ENCODE measurements at places on chromosomes 2 and 18. TPM values are rescaled to one million over a fixed set of nuclear protein-coding genes. Genes with fewer than 3 reads are reported as not detected.

Gene L3MBTL4
- total RNA-seq, result not detected

Gene ZNF514
- total RNA-seq, result 14.0 TPM

Gene MYO3B
- 0.09 TPM for total RNA-seq

Gene C2orf15
- total RNA-seq, result 1.4 TPM

Gene RNF144A
- 36.5 TPM for total RNA-seq

DNA sequence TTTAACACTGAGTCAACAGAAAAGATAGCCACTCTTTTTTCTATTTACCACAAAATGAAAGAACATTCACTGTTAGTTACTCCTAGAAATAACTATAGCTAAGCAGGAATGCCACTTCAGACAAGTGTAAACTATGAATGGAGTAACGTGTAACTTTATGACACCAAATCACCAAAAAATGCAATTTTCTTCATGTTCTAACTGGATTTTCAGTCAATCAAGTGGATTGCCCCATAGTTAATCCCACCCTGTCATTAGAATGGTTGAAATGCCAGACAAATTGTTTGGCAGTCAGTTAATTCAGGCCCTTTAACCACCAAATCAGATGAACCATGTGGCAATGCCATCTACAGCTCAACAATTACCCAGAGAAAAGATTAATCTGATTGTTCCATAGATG is 9.9 kb downstream of the EPHA4 start:
- H3K27me3 ChIP-seq, result peaks cover 6% of the 10 kb centered on the region
- no peak for DNase-seq
- no peak overlapping the region for H3K27ac ChIP-seq
- H3K4me3 ChIP-seq, result no peak overlapping the region
- H3K36me3 ChIP-seq, result peaks cover 1% of the 10 kb centered on the region

DNA sequence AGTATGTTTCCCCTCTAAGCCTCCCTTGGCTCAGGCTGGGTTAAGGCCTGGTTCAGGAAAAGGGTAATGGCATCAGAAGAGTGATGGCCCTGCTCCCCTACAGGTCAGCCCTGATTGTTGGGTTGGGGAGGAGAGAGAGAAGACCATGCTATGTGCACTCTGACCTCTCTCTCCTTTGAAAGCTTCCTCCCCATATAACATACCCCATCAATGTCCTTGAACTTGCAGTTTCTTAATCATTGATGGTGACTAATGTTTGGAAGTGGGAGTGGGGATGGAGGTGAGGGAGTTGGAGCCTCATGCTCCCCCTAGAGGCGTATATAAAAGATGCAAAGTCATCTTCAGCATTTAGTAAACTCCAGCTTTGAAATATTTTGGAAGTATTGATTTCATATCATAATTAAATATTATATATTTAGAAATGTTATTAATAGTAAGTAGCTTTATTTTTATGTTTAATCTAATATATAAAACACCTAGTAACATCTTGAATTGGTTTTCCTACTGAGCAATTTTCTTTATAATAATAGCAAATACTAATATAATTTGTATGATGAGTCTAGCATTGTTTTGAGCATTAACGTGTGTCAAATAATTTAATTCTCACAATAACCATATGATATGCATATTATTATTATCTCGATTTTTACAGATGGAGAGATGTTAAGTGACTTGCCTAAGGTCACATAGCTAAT is 8.8 kb downstream of the PLCL1 start:
- no peaks in the 10 kb centered on the region for H3K27me3 ChIP-seq
- no peak for DNase-seq
- no peak overlapping the region for H3K27ac ChIP-seq
- H3K4me3 ChIP-seq, result no peak overlapping the region
- peaks cover 2% of the 10 kb centered on the region for H3K36me3 ChIP-seq

DNA sequence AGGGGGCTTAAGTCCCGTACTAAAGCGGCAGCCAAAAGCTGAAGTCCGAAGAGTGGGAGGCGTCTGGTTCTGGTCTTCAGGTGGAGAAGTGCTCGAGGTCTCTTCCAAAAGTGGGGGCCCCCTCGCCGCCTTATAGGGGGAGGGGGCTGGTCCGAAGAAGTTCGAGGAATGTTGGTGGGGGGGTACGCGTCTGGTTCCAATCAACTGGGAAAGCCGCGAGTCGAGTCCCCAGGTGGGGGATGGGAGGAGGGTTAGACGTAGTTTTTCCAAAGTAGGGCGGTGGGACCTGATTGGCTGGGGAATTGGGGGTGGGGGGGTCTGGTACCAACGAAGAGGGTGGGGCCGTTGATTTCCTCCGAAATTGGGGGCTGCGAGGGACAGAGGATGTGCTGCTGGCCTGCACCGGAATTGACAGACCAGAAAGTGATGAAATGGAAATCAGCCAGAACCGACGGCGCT is 594 bp downstream of the ITM2C start:
- H3K4me1 ChIP-seq, result peaks cover 55% of the 10 kb centered on the region
- peak overlapping the region; percentile 55 for H3K27ac ChIP-seq
- DNase-seq, result peak; percentile 41

DNA sequence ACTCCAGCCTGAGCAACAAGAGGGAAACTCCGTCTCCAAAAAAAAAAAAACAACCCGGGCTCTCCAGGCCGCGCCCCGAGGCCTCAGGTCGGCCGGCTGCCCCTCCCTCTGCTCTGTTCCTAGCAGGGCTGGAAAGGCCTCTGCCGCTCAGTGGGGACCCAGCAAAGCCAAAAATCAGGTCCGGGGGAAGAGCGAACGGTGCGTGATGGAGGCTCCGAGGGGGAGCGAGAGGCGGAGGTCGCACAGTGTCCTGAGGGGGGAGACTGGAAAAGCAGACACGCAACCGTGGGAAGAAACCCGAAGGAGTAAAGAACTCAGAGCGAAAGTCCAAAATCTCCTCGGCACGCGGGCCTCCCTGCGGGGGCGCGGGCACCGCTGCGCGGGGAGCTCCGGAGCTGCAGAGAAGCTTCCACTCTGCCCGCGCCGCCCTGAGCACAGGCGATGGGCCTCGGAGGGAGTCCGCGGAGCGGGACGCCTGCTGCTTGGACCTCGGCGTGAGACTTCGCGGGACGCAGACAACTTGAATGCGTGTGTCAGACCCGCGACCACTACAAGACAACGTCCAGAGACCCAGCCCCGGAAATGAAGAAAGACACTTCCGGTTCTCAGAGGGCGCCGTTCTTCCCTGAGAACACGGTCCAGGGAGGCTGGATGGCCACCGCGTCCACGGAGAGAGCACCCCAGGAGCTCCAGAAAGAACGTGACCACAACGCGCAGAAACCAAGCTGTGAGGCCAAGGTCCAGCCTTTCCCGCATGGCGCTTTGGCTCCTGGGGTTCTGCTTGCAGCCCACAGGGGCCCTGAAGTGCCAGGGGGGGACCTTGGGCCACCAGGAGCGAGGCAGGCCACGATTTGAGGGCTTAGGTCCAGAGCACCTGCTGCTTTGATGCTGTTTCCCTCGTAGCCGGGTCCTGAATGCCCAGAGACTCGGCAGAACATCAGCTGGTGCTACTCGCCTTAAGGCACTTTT is 219.8 kb downstream of the DPP10 start:
- H3K27me3 ChIP-seq, result peaks cover 10% of the 10 kb centered on the region
- peaks cover 12% of the 10 kb centered on the region for H3K4me1 ChIP-seq
- H3K27ac ChIP-seq, result peak overlapping the region; percentile 70
- H3K4me3 ChIP-seq, result peak overlapping the region; percentile 65
- DNase-seq, result peak; percentile 3

- DNase-seq, result peak; percentile 26
- no peaks in the 10 kb centered on the region for H3K36me3 ChIP-seq
- peaks cover 9% of the 10 kb centered on the region for H3K4me1 ChIP-seq
- no peak overlapping the region for H3K4me3 ChIP-seq
- H3K27me3 ChIP-seq, result no peaks in the 10 kb centered on the region
Measured at GRCh38 chr2:38907743-38908562, 18.3 kb downstream of the ARHGEF33 start.

GRCh38 chr2:189178054-189178453 is 1.5 kb downstream of the COL5A2 start:
- no peaks in the 10 kb centered on the region for H3K36me3 ChIP-seq
- peaks cover 12% of the 10 kb centered on the region for H3K4me1 ChIP-seq
- H3K27me3 ChIP-seq, result peaks cover 17% of the 10 kb centered on the region
- H3K27ac ChIP-seq, result no peak overlapping the region
- no peak for DNase-seq

DNA sequence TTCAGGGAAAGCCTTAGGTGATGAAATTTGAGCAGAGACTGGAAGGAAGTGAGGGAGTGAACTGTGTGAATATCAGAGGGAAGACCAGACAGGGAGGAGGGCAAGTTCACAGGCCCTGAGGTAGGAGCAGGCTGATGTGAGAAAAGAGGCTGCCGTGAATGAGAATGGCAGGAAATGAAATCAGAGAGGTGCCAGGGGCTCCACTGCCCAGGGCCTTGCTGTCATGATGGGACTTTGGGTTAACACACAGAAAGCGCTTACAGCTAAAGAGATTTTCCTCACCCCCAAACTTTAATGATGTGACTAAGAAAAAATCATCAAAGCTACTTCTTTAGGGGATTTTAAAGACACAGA is 53.8 kb downstream of the MARCHF4 start:
- H3K4me1 ChIP-seq, result peaks cover 6% of the 10 kb centered on the region
- no peak for DNase-seq
- no peak overlapping the region for H3K27ac ChIP-seq
- H3K36me3 ChIP-seq, result no peaks in the 10 kb centered on the region
- no peak overlapping the region for H3K4me3 ChIP-seq

DNA sequence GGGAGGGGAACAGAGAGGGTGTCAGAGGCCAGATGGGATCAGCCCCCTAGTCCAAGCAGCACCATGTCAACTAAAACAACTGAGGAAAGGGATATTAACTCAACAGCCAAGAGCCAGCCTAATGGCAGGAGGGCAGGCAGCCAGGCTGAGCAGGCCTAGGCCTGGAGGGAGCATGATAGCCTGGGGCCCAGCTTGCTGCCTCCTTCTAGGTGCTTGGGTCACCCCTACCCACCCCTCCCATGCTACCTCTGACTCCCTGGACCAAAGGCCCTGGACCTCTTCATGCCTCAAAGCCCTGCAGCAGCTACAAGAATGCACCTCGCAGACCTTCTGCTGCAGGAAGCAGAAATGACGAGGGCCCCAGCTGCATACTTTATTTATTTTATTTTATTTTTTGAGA is 22.1 kb upstream of the TNS1 start:
- H3K4me3 ChIP-seq, result no peak overlapping the region
- no peaks in the 10 kb centered on the region for H3K36me3 ChIP-seq
- no peak overlapping the region for H3K27ac ChIP-seq
- DNase-seq, result no peak
- H3K4me1 ChIP-seq, result no peaks in the 10 kb centered on the region
- no peaks in the 10 kb centered on the region for H3K27me3 ChIP-seq

DNA sequence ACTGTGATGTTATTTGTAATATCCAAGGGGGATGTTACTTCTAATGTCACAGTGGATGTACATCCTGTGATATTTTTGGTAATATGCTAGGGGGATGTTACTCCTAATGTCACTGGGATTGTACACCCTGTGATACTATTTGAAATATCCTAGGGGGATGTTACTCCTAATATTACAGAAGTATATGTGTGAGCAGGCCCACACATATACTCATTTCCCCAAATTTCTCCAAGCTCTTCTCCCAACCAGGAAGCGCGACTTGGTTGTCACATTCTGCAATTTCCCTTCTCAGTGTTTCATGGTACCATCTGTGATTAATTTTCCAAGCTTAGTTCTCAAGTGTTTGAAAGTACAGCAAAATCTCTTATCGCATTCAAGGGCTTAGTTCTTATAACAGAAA is 29.5 kb upstream of the CHN1 start:
- H3K27ac ChIP-seq, result no peak overlapping the region
- no peak overlapping the region for H3K4me3 ChIP-seq
- DNase-seq, result no peak
- H3K4me1 ChIP-seq, result peaks cover 5% of the 10 kb centered on the region
- H3K36me3 ChIP-seq, result no peaks in the 10 kb centered on the region

- H3K4me1 ChIP-seq, result peaks cover 9% of the 10 kb centered on the region
- H3K27ac ChIP-seq, result no peak overlapping the region
- DNase-seq, result no peak
- no peaks in the 10 kb centered on the region for H3K27me3 ChIP-seq
Measured at GRCh38 chr2:112272669-112273068, 2.7 kb upstream of the ZC3H6 start.

GRCh38 chr2:215535741-215536140 is 99.9 kb upstream of the FN1 start:
- no peaks in the 10 kb centered on the region for H3K36me3 ChIP-seq
- peaks cover 4% of the 10 kb centered on the region for H3K27me3 ChIP-seq
- H3K27ac ChIP-seq, result no peak overlapping the region
- H3K4me1 ChIP-seq, result no peaks in the 10 kb centered on the region
- H3K4me3 ChIP-seq, result no peak overlapping the region

DNA sequence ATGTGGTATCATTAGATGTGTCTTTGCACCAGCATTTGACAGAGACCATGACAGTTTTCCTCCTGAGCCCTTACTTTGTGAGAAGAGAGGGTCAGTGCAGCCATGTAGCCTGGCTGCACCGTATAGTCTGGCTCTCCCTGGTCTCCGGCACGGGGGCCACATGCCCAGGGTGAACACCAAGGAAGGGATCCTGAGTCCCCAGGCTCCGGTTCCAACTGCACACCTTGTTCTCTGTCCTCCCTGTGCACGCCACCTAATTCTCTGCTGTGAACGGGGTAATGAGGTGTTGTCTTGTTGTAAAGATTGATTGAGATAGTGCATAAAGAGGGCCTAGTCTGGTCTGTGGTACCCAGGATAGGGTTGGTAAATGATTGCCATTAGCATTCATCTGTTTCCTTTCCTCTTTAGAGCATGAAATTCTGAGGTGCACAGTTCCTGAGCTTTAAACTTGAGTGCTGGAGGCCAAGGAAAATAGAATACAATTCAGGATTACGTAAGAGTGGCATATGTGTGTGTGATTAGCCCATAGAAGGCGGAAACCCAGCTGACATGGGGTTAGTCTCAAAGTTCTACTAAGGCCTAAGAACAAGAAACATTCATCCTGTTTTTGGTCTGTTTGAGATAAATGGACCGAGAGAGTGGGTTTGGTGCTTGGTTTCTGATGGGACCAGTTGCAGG is 55.5 kb downstream of the NCK2 start:
- peak overlapping the region; percentile 93 for H3K27ac ChIP-seq
- no peaks in the 10 kb centered on the region for H3K27me3 ChIP-seq
- H3K36me3 ChIP-seq, result peaks cover 62% of the 10 kb centered on the region
- no peak for DNase-seq
- H3K4me1 ChIP-seq, result peaks cover 98% of the 10 kb centered on the region
- H3K4me3 ChIP-seq, result peak overlapping the region; percentile 8

GRCh38 chr18:57744211-57744694 is 58.9 kb downstream of the ATP8B1 start:
- no peak overlapping the region for H3K4me3 ChIP-seq
- no peak overlapping the region for H3K27ac ChIP-seq
- H3K36me3 ChIP-seq, result peaks cover under 1% of the 10 kb centered on the region
- H3K4me1 ChIP-seq, result no peaks in the 10 kb centered on the region
- no peaks in the 10 kb centered on the region for H3K27me3 ChIP-seq

DNA sequence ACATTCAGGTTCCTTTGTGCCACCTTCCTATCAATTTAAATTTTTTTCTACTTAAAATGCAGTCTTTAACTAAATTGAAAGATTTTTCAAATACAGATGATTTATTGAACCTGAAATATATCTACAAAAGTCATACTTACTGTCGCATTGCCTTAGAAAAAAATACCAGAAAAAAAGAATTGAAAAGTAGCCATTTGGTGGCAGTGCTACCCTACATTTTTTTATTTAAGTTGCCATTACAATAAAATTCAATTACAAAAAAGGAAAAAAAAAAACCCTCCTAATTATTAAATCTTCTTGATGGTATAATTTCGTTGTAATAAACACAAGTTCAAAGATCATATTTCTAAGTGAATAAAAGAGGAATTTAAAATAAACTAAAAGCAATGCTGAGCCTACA is 43.4 kb downstream of the DSC3 start:
- H3K36me3 ChIP-seq, result no peaks in the 10 kb centered on the region
- H3K27me3 ChIP-seq, result no peaks in the 10 kb centered on the region
- H3K4me1 ChIP-seq, result no peaks in the 10 kb centered on the region
